ENCODE measurements at places on chromosomes 6 and 20. TPM values are rescaled to one million over a fixed set of nuclear protein-coding genes. Genes with fewer than 3 reads are reported as not detected.
A peak's percentile ranks its signal among the peaks of the same experiment; 100 is the strongest.

- no peak for DNase-seq
These were observed 622 bp downstream of the APCDD1L start for GRCh38 chr20:58514321-58515232.

DNA sequence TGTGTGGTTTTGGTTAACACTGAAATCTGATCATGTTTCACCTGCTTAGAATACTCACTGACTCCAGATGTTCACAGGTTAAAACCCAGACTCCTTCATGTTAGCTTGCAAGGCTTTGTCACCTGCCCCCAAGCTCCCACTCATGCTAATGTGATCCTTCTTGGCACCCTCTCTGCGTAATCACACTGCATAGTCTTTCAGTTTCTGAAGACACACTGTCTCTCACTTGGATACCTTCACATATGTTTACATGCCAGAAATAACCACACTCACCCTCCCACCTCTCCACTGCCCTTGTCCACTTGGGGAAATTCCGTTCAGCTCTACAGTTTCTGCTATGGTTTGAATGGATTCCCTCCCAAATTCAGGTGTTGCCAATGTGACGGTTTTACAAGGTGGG, 234.7 kb upstream of the SASH1 start:
- no peak for DNase-seq

- DNase-seq, result no peak
These were observed 92.8 kb downstream of the ESR1 start for GRCh38 chr6:151900256-151900655.

GRCh38 chr6:28977341-28978132, 27.6 kb downstream of the ZNF311 start:
- peak; percentile 27 for DNase-seq

DNA sequence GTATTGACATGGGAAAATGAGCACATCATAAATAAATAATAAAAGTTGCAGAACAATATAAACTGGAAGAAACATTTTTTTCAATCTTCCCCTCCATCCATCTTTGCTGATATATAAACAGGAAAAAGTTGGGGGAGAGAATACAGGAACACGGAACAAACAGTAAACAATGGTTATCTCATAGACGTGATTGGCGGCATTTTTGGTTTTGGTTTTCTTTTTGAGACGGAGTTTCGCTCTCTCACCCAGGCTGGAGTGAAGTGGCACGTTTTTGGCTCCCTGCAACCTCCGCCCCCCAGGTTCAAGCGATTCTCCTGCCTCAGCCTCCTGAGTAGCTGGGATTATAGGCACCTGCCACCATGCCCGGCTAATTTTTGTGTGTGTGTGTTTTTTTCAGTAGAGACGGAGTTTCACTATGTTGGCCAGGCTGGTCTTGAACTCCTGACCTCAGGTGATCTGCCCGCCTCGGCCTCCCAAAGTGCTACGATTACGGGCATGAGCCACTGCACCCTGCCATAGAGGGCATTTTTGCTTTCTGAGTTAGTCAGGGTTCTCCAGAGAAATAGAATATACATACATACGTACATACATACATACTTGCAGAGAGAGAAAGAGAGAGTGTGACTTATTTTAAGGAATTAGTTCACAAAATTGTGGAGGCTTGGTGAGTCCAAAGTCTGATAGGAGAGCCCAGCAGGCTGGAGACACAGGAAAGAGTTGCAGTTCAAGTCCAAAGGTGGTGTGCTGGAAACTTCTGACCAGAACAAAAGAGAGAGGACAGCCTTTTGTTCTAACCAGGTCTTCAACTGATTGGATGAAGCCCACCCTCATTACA, 22.6 kb downstream of the GNL1 start:
- no peak for DNase-seq

DNA sequence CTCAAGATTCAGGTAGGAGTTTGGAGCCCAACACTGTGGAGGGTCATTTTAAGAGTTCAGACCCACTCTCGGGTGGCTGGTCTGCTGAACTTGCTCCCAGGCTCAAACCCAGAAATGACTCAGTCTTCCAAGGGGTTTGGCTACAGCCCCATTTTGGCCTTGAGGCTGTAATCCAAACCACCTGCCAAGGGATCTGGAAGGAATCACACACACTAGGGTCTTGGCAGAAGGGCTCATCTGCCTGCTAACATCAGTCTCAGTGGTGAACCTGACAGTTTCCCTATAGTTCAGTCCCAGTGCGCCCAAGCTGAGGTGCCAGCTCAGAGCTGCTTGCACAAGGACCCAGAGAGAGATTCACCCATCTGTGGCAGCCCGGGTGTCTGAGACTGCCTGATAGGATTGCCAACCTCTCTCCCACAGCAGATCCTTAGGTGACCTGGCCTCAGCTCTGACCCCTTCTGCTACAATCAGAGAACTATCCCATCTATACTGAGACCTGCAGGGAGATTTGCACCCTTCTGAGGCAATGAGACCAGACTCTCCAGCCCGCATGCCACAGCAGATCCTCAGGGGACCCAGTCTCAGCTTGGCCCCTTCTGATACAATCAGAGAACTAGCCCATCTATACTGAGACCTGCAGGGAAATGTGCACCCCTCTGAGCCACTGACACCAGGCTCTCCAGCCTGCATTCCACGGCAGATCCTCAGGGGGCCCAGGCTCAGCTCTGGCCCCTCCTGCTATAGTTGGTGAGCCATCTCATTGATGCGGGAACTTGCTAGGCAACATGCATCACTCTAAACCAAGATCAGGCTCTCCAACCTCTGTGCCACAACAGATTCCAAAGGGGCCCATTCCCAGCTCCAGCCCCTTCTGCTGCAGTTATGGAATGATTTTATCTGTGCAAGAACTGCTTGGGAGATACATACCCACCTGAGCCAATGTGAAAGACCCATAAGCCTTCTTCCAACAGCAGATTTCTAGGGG, 48.2 kb downstream of the THBS2 start:
- no peak for DNase-seq

DNA sequence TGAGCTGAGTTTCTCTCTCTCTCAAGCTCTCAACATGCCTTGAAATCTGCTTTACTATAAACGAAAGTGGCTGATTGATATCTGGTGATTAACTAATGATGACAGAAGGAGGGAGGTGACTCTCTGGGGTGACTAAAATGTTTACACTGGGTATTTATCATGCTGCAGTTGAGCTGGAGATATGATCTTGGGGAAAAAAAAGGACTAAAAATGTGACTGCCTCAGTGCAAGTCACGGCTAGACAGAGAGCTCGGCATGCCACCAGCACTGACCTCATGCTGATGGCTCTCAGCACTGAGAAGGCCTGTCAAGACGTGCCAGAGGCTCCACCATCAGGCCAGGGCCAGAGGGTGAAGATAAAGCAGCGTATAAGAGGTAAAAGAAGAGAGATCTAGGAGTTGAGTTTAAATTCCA, 103.1 kb upstream of the SPACA1 start:
- no peak for DNase-seq

DNA sequence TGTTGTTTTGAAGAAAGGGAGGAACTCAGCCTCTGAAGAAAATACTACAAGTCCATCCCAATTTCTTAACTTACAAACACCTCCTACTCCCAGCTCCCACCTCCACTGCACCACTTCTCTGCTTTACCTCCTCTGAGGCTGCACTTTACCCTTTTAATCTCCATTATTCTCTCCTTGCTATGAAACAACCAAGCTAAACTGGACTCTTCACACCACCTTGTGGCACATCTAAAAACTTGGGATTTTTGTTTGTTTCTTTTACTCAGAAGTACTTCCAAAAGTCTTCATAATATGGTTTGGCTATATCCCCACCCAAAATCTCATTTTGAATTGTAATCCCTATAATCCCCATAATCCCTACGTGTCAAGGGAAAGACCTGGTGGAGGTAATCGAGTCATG, 142.2 kb downstream of the MOXD1 start:
- DNase-seq, result no peak

DNA sequence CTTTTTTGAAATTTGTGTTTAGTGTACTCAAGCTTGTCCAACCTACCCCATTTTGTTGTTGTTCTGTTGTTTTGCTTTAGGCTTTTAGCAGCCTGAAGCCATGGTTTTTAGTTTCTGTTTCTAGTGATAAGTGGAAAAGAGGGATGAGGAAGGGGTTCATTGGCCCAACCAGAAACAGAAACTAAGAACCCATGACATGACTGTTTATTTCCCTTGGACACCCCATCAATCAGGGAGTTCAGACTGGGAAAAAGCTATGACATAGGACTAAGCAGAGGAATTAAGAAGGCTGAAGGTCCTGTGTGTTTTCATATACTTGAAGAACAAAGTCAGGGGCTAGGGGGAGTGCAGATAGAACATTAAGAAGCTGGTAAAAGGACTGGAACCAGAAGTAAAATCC, 194.5 kb upstream of the THEMIS start:
- no peak for DNase-seq

CALHM6 gene
- 16.5 TPM for total RNA-seq

CD83 gene
- 492 TPM for total RNA-seq

HLA-DOA gene
- total RNA-seq, result 167 TPM

MCCD1 gene
- total RNA-seq, result not detected

Data from activated B cell treated with CpG ODN at 0.5 μM for 24 hours (primary cell).